ENCODE measurements at places on chromosomes 5 and 9.

- no peak for DNase-seq
These were observed 11.6 kb downstream of the C9orf72 start for GRCh38 chr9:27561685-27562084.

DNA sequence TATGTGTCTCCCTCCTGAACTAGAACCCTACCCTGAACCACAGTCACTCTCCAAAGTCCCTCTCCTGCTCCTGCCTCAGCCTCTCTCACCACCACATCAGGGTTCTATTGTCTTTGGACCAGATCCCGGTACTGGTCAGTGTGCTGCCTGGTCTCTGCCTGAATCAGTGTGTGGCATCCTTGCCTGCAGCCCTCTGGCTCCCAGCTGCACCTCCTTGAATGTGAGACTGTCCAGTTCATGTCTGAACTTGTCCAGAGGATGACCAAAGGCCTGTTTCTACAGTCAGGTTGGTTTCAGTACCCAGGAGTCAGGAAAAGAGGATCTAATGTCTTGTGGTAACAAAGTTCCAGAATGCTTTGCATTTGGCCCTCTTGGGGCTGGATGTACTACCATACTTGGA lies 76.8 kb upstream of the RANBP3L start:
- no peak for DNase-seq

GRCh38 chr9:95103281-95103771 lies 214.2 kb downstream of the FANCC start:
- DNase-seq = peak; percentile 27

DNA sequence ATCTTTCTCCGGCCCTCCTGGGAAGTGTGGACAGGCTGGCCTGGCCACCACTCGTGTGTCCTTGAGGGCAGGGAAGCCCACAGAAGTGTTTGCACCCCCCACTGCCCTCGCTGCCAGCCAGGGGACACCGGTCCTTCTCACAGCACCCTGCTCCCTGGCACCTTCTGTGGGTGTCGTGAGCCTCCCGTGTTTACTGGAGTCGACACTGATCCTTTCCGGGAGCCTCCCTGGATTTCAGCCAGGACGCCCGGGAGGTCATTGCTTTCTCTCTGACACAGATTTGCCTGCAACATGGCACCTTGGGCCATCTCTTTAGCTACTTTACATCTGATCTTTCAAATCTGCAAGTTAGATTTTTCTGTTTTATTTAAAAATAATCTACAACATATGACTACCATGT lies 120.4 kb upstream of the CACNA1B start:
- no peak for DNase-seq

DNA sequence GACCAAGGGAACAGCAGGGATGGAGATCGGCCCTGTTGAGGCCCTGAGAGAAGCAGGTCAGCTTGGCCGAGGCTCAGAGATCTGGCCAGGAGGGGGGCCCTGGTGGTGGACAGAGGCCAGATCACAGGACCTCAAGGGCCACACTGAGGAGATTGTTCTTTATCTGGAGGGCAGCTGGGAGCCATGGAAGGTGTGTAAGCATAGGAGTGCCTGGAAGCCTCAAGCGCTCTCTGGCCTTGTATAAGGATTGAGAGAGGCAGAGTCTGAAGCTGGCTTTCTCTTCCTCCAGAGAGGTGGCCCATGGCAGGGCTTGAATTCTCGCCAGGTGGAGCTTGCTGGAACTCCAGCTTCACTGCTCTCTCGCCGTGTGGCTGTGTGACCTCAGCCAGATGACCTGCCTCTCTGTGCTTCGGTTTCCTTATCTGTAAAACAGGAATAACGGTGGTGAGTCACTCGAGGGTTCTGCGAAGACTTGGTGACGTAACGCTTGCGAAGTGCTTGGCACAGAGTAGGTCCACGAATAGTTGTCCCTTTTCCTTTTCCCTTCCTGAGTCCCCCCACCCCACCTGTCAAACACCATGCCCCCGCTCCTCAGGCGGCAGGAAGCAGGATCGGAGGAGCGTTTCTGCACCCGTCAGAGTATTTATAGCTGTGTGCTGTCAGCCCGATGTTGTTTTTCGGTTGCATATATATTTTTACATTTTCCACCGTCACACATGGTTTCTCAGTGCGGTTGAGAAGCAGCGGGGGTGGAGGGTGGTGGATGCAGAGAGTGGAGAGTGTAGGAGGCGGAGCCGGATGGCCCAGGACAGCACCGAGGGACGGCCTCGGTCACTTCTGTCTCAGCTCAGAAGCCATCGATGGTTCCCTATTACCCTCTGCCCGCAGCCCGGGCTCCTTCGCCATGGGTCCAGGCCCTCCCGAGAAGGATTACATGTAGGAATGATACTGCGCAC lies 17.0 kb upstream of the CRB2 start:
- DNase-seq = peak; percentile 79

GRCh38 chr5:135072387-135073281 lies 38.6 kb upstream of the PITX1 start:
- peak; percentile 79 for DNase-seq

DNA sequence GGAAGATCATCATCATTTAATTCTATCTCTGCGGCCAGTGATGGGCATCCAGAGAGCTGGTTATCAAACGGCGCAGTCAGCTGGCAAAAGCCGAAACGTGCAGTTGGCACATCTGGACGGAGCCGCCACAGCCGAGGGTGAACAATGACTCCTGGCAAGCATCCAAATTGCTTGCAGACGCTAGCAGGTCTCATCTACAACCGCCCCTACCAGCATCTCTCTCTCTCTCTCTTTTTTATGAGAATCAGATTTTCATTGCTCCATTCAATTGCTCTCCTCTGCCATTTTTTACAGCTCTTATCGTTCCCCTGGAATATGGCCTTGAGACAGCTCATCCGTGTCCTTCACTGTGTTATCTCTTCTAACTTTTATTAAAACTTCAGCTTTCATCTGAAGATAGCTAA lies 165.2 kb downstream of the MAPKAP1 start:
- no peak for DNase-seq

DNA sequence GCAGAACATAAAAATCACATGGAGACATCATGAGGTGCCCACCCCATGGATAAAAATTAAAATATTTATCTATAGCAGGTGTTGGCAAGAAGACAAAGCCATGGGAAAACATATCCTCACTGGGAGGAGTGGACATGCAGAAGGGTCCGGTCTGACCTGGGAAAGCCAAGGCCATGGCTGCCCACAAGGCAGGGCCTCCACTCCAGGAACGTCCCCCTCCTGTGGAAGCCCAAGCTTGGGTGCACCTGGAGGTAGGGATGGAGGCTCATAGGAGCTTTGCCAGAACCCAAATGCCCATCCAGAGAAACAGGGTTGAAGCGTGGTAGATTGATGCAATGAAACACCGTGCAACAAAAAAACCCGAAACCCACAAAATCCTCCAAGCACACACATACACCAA lies 81.4 kb upstream of the COL5A1 start:
- no peak for DNase-seq

DNA sequence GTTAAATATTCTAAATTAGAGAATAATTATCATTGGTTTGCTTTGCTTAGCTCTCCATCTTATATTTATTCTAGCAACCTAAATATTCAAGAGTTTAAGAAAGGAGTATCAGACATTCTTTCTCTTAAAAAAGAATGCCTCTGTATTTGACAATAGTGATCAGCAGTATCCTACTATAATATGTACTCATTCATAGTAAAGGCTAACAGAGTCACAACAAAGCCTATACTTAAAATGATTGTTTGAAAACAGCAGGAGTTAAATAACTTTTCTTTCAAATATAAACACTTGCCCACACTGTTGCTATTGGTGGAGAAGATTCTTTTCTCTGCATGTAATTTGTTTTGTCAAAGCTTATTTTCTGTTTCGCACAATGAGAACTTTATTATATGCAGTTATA lies 178.4 kb downstream of the PTPRD start:
- no peak for DNase-seq

- no peak for DNase-seq
These were observed 23.9 kb downstream of the PIK3R1 start for GRCh38 chr5:68239487-68239886.

DNA sequence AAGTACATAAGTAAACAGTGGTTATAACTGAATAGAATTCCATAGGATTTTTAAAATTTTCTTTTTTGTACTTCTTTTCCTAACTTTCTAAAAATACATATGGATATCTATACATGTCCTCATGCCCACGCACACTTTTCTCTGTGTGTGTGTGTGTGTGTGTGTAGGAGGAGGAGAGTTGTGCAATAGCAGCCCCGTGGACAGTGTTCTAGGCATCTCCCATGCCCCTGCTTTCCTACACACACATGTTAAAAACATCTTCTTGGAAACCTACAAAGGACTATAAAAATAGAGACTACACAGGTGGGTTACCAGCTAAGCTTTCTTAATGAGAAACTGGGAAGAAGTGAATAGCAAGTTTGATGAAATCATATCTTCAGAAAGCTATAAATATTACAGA lies 19.8 kb upstream of the HEXB start:
- DNase-seq = no peak

DNA sequence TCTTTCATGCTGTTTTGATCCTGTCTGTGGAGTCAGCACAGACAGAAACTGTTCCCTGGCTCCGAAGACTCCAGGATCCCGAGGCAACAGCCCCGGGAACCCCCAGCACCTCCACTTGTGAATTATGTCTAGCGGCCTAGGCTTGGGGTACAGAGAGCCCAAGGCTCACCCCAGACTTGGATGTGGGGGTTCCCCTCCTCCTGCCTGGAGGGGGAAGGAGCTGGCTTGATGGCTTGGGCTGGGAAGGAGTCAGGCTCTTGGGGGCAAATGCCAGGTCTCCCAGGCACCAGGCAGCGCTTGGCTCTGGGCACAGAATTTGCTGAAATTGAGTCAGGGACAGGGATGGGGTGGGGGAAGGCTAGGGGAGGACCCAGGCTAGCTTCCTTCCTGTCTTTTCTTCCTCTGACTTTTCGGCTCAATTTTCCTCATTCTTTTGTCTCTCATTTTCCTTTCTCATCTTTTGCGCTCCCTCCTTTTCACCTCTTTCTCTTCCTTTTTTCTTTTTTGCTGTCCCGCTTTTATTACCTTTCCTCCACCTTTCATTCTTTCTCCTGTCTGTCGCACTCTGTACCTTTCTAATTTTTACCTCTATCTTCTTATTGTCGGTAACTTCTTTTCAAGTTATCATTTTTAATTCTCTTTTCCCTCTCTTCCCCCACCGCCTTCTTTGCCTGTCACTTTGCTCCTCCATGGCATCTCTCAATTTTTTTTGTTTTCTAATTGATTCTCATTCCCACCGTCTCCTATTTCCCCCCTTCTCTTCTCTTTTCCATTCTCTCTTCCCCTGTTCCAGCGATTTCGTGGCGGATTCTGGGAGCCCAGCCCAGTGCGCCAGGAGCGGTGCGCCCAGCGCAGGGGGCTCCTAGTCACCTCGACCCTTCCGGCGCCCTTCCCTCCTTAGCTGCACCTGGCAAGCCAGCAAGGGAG lies 10.5 kb downstream of the MSX2 start:
- no peak for DNase-seq

- no peak for DNase-seq
These were observed 322.1 kb downstream of the DEPDC1B start for GRCh38 chr5:60377826-60378225.

GRCh38 chr5:31889001-31889561 lies 250.2 kb downstream of the PDZD2 start:
- DNase-seq = no peak

GRCh38 chr5:158856794-158857193 lies 242.9 kb downstream of the EBF1 start:
- no peak for DNase-seq

- DNase-seq = no peak
These were observed 8.2 kb downstream of the SV2C start for GRCh38 chr5:76091351-76091750.

- DNase-seq = no peak
These were observed 101.1 kb downstream of the TMEM174 start for GRCh38 chr5:73274121-73274520.

DNA sequence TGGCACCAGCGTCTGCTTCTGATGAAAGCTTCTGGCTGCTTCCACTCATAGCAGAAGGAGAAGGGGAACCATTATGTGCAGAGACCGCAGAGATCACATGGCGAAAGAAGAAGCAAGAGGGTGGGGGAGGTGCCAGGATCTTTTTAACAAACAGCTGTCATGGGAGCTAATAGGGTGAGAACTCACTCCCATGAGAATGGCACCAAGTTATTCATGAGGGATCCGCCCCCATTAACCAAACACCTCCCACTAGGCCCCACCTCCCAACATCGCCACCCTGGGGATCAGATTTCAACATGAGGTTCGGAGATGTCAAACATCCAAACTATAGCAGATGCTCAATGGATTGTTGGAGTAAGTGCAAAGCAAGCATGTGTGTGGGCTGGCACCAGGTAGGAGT lies 125.8 kb upstream of the SLIT3 start:
- no peak for DNase-seq

GRCh38 chr9:11893331-11893730 lies 799.9 kb upstream of the TYRP1 start:
- DNase-seq = no peak

GRCh38 chr5:22852807-22853660 lies at the start of gene CDH12:
CDH12 (minus strand) TSS chr5:22853344.
- peak; percentile 45 for DNase-seq

GRCh38 chr9:71752928-71753327 lies 15.4 kb downstream of the CEMIP2 start:
- DNase-seq = no peak

- peak; percentile 76 for DNase-seq
These were observed 67.3 kb downstream of the KLHL3 start for GRCh38 chr5:137668637-137669036.

- no peak for DNase-seq
These were observed 143.8 kb downstream of the HSD17B3 start for GRCh38 chr9:96158147-96158546.

DNA sequence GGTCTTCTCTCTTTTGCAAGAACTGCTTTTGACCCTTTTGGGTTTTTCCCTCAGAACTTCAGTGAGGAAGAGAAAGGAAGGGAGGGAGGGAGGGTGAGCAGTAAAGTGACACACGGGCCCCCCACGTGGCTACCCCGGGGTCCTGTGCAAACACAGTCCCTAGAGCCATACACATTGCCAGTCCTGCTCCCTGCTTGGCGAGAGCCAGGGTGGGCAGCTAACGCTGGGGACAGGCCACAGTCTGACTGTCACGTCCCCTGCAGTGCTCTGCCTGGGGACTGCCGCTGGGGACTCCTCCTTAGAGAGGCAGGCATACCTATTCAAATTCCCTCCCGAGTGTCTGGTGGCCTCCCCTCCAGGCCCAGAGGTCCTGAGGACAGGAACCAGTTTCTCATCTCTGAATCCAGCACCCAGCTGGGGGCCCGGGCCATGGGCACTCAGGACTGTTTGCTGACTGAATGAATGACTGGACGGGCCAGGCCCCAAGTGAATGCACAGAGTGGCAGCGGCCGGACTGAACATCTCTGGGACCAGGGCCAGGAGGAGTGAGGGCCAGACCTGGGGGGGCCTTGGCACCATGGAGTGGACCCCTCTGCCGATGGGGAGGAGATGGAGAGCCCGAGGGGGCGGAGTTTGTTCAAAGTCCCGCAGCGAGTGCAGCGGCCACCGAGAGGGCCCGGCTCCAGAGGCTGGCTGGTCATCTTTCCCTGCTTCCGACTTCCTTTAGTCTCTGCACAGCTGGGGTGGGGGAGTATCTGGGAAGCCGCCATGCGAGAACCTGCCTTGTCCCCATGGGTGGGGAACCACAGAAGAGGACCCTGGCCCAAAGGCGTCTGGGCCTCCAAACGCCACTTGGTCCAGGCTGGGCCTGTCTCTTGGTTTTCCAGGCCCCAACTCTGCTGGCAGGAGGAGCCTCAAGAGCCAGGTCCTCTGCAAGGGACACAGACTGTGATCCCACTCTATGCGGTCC lies 5.8 kb downstream of the CCDC187 start:
- peak; percentile 57 for DNase-seq

GRCh38 chr5:1901061-1901460 lies 18.3 kb upstream of the IRX4 start:
- no peak for DNase-seq
